ENCODE measurements at places on chromosomes 7 and 10.

- DNase-seq: peak; percentile 26
These were observed 208.0 kb upstream of the FERD3L start for GRCh38 chr7:19353180-19353579.

GRCh38 chr10:67609996-67610793 lies 85.8 kb downstream of the CTNNA3 start:
- peak; percentile 57 for DNase-seq

- no peak for DNase-seq
These were observed at the start of gene NEURL1 for GRCh38 chr10:103493362-103493915. Gene NEURL1, plus strand, starts transcription at chr10:103493705. Its CDS starts 683 bp downstream, at chr10:103494388.

DNA sequence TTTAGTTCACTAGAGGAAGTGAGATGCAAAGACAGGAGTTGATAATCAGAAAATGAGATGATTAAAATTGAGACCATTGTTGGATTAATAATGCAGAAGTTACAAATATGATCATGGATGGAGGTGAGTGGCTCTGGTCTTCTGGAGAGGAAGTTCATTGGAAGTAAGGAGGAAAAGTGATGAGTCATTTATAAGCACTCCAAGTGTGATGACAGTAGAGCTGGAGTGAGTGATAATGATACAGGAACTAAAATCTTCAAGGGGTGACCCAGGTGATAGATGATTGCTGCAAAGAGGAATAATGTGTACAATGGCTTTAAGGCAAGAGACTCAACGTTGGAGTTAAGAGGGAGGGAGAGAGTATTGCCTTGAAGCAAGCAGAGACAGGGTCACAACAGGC lies 20.7 kb downstream of the ZNF32 start:
- no peak for DNase-seq

DNA sequence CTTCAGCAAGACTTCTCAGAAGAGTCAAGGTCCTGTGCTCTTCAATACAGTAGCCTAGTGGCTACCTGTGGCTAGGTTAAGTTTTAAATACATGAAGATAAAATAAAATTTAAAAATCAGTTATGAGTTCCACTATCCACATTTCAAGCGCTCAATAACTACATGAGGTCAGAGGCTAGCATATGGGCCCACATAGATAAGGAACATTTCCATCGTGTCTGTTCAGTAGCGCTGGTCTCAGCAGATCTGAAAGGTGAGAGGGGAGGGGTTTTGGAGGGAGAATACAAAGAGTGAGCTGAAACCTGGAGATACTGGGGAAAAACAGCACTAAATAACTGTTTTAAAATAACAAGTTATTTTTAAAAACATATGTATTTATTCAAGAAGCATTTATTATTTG lies 219.0 kb downstream of the TRIL start:
- DNase-seq: no peak

DNA sequence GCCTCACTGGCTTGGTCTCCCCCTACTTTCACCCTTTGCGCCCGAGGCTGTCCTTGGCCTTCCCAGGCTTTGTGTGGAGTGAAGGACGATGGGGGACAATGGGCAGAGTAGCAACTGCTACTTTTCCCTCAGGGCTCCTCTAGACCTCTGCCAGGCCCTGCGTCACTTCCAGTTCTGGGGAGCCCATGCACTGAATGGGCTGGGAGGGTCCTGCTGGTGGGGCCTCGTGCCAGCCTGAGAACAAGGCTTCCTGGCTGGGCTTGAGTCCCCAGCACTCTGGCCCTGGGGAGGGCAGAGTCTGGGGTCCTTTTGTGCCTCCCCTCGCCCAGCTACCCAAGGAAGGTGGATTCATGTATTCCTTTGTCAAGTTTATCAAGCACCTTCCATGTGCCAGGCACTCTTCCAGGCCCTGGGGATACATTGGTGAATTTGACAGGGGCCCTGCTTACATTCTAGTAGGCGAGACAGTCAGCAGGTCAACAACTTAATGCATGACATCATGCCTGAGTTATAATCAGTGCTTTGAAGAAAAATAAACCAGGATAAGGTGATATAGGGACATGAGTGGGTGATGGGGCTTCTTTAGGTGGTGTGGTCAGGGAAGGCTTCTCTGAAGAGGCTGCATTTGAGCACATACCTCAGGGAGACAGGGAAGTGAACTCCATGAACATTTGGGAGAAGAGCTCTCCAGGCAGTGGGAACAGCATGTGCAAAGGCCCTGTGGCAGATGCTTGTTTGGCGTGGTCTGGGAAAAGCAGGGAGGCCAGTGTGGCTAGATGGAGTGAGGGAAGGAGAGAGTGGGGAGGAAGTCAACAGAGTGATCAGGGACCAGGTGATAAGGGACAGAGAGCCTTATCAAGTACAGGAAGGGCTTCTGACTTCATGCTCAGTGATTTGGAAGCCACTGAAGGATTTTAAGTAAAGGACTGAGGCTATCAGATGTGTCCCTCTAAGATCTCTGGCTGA lies 14.1 kb downstream of the ZMIZ1 start:
- peak; percentile 54 for DNase-seq

- DNase-seq: no peak
These were observed 127.7 kb downstream of the DYNC1I1 start for GRCh38 chr7:95899919-95900513.

DNA sequence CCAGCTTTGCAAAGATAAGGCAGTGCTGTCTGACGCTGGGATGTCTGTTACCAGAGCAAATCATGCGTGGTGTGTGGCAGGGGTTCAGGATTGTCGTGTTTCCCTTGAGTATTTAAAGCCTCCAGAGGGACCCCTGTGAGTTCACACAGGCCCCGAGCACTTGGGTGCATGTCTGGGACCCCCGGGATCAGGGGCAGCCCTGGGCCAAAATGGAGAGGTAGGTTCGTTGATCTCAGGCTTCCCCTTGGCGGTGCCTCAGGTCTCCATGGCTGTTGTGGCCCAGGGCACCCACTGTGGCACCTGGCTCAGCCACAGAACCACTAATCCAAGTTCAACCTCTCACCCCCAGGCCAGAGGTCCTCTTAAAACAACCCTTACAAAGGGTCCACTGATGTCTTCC lies 523.1 kb upstream of the DPP6 start:
- no peak for DNase-seq

DNA sequence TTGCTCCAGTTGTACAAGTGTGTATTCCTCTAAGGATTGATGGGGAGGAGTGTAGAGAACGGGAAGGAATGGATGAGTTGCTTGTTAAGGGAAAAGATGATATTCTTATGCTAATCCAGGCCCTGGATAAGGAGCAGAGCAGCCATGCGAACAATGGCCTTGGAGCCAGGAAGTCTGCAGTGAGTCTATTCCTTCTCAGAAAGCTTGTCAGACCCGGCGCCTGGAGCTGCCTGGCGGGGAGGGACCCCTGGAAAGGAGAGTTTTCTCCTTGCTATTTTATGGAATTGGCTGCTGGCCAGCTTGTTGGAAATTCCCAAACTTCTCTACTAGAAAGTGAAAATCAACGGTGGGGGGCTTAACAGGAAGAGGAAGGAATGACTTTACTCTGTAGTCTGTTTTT lies 89.1 kb downstream of the MMRN2 start:
- no peak for DNase-seq

DNA sequence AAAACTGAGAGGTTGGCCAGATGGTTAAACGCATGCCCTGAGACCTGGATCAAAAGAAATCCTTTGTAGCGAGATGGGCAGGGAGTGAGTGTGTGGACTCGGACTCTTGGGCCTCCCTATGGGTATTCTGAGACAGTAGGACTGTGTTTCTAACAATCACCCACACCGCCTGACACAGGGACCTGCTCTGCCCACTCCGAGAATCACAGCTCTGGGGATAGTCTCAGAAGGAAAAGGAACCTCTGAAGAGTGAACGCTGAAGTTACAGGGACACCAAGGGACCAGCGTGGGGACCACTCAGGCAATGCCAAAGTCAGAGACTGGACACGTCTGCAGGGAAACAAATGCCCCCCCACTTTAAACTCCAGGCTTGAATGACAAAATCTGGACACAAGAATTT lies 242.1 kb upstream of the TCERG1L start:
- DNase-seq: no peak

DNA sequence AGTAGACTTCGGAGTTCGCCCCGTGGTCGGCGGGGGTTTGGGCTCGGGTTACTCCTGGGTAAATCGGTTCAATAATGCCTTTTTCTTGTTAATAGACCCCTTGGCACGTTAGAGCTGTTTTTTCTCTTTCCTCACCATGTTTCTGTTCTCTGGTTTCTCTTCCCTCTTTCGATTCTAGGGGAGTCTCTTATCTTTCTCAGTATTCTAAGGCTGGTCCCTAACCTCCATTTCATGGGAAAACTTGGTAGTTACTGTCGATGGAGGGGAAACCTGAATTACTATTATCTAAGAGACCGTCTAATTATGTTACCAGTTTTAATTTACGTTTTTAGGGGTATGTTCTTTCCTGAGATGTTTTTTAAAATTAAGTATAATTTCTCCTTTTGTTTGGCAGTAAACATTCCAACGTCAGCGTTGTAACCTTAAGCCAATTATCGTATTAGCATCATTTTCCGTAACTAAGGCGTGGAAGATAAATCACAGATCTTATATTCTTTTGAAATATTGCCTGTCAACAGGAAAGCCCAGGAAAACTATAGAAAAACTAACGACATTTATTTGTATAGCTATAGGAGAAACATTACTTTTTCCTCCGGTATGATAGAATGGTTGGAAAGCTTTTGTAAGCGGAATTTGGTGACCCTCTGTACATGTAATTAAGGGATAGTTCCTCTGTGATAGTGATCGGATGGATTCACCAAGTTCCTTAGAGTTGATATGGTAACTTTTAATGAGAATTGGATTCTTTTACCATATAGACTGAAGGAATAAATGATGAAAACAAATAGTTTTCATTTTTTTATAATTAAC lies 847 bp downstream of the BTAF1 start:
- peak; percentile 21 for DNase-seq

DNA sequence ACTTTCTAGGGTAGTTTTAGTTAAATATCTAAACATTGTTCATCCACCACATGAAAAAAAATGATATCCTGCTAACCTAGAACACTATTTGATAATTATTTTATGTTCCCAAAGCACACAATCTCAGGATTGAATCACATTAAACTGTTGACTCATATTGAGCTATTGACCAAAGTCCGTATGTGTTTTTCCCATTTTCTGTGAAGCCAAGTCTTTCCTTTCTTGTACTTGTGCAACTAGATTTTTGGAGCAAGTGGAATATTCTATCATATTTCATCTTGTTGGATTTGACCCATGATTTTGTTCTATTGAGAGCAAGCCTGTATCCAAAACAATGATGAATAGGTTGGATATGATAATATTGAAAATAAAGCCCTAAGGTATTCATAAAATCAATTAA lies 164.6 kb downstream of the SKAP2 start:
- DNase-seq: no peak

GRCh38 chr7:69982197-69982596 lies 383.9 kb downstream of the AUTS2 start:
- no peak for DNase-seq

DNA sequence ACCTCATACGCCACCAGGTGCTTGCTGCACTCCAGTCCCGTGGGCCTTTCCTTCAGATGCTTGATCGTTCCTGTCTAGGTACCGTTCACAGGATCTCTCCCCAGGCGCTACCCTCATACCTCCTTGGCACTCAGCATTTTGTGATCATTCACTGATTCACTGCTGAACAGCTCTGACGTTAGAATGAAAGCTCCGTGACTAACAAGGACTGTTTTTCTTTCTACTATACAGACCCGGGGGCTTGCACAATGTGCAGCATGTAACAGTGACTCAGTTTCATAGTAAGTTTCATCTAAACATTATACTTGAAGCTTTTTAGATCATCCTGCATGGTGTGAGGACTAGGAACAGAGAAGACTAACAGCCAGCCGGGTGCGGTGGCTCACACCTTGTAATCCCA lies 20.6 kb downstream of the KIN start:
- peak; percentile 76 for DNase-seq

DNA sequence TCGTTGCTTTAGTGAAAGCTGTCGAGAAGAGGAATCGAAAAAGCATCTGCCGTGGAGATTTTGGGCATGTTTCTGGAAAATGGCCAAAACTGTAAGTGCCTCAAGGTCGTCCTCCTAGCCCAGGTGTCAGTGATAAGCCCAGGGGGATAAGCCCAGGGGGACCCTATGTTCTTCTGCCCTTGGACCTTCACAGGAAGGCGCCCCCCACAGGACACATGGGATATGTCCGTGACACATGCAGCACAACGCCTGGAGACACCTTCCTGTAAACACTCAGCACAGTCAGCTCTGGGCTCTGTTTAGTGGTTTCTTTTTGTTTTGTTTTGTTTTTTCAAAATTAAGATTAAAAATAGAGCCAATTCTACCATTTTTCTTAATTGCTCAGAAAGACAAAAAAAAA lies 272.7 kb downstream of the KLF6 start:
- no peak for DNase-seq

DNA sequence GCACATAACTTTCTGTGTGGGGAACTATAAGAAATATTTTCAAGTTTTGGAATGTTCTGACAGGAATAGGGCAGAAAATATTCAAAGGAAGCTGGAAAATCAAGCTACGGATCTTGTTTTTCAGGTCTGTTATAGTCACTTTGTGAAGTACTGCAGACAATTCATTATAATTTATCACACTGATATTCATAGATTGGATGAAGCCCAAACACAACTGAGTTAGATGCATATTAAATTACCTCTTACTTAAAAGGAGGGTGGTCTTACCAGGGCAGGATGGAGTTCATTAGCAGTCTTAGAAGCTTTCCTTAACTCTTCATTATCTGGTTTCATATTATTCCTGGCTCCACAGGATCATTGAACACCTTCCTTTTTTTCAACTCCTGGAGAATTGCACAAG lies 242.3 kb downstream of the DYNC1I1 start:
- DNase-seq: no peak

Measured in EL (cell line).